ENCODE measurements at places on chromosomes 16 and 17. TPM values are rescaled to one million over a fixed set of nuclear protein-coding genes. Genes with fewer than 3 reads are reported as not detected.

PLLP gene
- total RNA-seq: 0.34 TPM

FOXL1 gene
- not detected for total RNA-seq

SHMT1 gene
- total RNA-seq: 42.8 TPM

GP1BA gene
- total RNA-seq: not detected

SPAG5 gene
- total RNA-seq: 96.4 TPM

EIF1 gene
- 842 TPM for total RNA-seq

PCGF2 gene
- 2.7 TPM for total RNA-seq

C1QTNF8 gene
- not detected for total RNA-seq

ABCA10 gene
- 0.66 TPM for total RNA-seq

UTS2R gene
- not detected for total RNA-seq

GDPD1 gene
- total RNA-seq: 2.1 TPM

TNP2 gene
- not detected for total RNA-seq

PYY gene
- not detected for total RNA-seq

HOXB8 gene
- not detected for total RNA-seq

MSLN gene
- not detected for total RNA-seq

OR3A3 gene
- total RNA-seq: not detected

ACOX1 gene
- 35.9 TPM for total RNA-seq

AATK gene
- total RNA-seq: 0.54 TPM

RAMP2 gene
- total RNA-seq: not detected

Data from T-helper 1 cell treated with Interleukin-12 subunit alpha and Interleukin-12 subunit beta and Interleukin-4 antibody, amounts not matched to agents 30 ng/mL and 1 ng/mL, for 36 hours (primary cell).